NCI-H524 treated with DMSO at 0.1 percent for 48 hours (cell line): ENCODE measurements at places on chromosomes 4 and X.

DNA sequence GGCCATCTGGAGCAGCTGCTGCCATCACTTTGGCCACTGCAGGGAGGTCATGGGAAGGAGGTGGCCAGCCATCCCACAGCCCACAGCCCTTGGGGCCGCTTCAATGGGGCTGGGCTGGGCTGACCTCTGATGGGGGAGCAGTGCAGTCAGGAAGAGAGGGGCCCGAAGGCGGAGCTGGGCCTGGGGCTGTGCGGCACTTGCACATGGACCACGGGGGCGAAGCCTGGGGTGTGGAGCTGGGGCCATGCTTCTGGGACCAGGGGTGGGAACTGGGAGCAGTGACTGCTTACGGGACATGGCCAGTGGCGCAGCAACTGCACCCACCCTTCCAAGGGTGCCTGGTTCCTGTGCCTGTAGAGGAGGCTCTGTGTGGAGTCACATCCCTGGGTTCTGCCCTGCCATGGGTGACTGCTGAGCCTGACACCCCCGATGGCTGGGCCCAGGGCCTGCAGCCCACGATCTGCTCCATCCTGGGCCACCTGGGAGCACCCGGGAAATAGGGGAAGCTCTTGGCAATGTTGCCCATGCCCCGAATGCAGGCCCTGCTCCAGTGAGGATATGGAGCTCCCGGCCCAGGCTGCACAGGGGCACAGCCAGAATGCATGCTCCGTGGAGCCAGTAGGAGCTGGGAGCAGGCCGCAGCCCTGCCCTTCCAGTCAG, 22.4 kb upstream of the SULT1B1 start:
- DNase-seq, result no peak

GRCh38 chr4:56272927-56273326, 114.4 kb downstream of the AASDH start:
- no peak for DNase-seq

GRCh38 chr4:92265021-92265420, 38.7 kb upstream of the GRID2 start:
- DNase-seq, result no peak

DNA sequence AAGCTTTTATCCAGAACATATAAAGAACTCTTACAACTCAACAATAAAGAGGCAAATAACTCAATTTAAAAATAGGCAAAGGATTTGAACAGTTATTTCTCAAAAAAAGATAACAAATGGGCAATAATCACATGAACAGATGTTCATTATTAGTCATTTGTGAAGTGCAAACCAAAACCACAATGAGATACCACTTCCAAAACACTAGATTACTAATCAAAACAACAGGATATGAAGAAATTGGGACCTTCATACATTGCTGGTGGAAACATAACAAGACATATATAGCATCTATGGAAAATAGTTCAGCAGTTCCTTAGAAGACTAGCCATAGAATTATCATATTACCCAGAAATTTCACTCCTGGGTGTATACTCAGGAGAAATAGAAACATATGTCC, 224.6 kb downstream of the FBXO8 start:
- no peak for DNase-seq

GRCh38 chrX:155767876-155768769, 113.0 kb upstream of the VAMP7 start:
- DNase-seq, result no peak

GRCh38 chr4:41639291-41639690, 101.3 kb downstream of the LIMCH1 start:
- DNase-seq, result no peak

DNA sequence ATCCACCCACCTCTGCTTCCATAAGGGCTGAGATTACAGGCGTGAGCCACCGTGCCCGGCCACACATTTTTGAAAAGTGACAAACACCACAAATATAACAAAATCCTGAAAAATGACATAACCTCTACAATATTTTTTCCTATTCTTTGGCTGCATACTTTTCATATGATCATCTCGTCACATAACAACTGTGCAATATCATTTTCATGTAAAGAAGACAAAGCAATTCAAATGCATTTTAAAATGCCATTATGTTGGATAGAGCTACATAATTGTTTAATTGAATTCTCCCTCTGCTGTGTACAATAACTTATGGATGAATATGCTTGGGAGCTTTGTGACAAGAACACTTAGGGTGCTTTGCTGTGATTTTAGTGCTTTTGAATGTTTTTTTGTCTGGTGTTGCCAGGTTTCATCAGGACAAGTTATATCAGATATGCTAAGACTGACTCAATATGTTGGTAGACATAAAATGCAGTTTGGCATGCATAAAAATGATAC, 132.9 kb downstream of the CHIC2 start:
- DNase-seq, result no peak

DNA sequence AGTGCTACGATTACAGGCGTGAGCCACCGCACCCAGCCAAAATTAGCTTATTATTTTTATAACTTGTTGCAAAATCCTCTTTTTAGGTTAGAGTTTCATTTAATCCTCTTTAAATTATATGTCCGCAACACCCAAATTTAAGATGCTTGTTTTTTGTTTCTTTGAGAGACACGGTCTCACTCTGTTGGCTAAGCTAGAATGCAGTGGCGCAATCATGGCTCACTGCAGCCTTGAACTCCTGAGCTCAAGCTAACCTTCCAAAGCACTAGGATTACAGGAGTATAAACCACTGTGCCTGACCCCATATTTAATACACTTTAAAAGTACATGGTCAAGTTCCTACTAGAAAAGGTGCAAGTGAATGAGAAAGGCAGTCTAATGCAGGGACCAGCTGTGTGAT, 2.2 kb downstream of the RBBP7 start:
- DNase-seq, result no peak

- DNase-seq, result no peak
These were observed 1042.1 kb upstream of the LCORL start for GRCh38 chr4:19063662-19064061.

DNA sequence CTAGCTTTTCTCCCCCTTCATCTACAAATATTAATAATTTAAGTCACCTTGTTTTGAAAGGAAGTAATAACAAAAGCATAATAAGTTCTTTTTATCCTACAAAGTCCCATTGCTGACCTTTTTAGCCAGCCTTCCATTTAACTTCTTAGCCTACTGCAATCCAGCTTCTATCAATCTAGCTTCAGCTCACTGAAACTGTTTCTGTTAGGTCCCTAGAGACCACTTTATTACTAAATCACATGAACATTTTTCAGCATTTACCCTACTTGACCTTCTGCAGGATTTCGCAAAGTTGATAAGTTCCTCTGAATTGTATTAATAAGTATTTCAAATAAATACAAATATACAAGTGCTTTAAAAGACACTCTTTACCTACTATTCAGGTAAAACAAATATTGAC, 186.5 kb downstream of the ANTXR2 start:
- DNase-seq, result no peak

DNA sequence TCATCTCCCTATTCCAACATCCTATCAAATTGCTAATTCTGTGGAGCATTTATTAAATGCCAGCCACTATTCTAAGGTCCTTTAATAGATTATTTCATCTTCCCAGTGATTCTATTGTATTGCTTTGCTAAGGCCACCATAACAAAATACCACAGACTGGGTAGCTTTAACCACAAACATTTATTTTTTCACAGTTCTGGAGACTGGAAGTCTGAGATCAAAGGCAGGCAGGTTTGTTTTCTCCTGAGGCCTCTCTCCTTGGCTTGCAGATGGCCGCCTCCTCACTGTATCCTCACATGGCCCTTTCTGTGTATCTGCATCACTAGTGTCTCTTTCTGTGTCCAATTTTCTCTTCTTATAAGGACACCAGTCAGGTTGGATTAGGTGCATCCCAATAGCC, 64.5 kb downstream of the CPE start:
- no peak for DNase-seq

- DNase-seq, result peak; percentile 54
These were observed 403.7 kb downstream of the CENPC start for GRCh38 chr4:67141586-67141985.

DNA sequence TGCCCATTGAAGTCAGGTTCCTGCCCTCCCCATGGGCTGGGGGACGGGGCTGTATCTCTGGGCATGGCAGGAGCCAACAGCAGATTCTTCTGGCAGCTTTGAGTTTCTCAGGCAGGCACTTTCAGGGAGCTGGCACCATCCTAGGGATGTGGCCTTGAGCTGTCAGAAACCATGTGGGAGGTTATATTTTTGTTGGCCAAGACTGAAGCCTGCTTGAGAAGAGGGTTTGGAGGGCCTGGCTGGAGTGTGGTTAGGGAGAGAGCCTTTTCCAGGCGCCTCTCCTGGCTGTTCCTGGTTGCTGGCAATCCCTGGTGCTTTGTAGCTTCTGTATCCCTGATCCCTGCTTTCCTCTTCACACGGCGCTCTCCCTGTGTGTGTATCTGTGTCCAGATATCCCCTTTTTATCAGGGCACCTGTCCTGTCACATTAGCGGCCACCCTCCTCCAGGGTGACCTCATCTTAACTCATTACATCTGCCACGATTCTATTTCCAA, 30.6 kb upstream of the SORCS2 start:
- DNase-seq, result no peak

DNA sequence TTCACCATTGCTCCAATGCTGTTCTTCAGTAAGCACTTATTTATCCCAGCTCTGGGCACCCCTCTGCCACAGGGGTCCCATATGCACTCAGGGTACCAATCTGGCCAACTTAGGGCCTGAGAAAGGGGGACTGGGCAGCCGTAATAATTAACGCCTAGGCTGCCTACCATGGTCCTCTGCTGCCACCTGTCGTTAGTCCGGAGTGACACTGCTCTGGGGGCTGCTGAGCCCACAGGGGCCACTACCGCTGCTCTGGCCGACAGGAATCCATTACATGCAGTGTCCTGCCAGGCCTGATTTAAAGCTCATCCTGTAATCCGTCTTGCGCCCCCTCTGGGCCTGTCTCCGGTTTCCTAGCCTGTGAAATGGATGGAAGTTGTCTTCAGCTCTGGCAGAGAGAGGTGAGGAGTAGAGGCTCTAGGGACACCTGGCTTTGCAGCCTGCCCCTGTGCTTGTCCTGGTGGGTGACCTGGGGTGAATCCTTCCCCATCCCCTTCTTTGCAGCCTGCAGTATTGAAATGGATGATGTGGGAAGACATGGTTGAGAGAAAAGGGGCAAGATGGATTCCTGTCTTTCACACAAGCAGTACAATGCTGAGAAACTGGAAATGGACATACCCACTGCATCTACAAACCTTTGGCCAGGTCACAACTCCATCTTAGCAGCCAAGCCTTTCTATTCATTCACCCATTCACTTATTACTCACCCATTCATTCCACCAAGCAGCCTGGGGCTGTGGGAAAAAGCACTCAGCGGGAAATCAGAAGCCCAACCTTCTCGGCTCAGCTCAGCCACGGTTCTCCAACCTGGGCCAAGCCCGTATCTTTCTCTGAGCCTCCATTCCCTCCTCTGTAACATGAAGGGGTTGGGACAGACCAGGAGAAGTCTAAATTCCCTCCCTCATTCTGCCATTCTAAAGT, 116.3 kb upstream of the NALF2 start:
- DNase-seq, result peak; percentile 58

DNA sequence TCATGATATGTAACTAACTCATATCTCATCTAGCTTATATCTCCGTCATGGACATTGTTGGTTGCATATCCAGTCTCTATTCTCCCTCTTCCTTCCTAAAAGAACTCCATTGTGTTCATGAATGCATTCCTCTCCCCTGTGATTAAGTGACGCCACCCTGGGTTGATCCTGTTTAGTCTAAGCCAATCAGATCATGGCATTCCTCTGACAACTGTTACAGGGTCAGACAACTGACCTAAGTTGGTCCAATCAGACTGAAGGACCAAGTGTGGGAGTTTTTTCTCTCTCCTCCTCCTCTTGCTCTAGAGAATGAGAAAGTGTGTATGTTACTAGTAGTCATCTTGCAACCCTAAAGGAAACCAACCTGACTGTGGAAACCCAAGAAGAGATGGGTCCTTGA, 3.6 kb downstream of the APOO start:
- DNase-seq, result no peak

GRCh38 chr4:55356991-55357461, 11.0 kb downstream of the SRD5A3 start:
- no peak for DNase-seq

- DNase-seq, result no peak
These were observed 47.6 kb upstream of the UXT start for GRCh38 chrX:47706575-47706974.

DNA sequence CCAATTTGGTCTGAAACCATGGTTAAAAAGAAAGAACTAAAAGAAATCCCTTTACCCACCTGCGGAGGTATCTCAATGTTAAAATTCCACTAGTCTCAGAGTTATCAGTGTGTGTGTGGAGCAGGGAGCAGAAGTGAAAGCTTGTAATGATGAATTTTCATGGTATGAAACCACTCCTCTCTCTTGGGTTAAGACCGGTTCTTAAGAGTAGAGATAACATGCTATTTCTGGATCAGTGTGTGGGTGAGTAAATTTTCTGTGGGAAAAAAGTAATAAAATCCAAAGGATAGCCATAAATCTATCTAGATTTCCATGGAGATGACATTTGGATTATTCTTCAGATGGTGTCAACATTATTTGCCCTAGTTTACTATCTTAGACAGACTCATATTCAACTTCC, 3.2 kb downstream of the FGF13 start:
- no peak for DNase-seq

DNA sequence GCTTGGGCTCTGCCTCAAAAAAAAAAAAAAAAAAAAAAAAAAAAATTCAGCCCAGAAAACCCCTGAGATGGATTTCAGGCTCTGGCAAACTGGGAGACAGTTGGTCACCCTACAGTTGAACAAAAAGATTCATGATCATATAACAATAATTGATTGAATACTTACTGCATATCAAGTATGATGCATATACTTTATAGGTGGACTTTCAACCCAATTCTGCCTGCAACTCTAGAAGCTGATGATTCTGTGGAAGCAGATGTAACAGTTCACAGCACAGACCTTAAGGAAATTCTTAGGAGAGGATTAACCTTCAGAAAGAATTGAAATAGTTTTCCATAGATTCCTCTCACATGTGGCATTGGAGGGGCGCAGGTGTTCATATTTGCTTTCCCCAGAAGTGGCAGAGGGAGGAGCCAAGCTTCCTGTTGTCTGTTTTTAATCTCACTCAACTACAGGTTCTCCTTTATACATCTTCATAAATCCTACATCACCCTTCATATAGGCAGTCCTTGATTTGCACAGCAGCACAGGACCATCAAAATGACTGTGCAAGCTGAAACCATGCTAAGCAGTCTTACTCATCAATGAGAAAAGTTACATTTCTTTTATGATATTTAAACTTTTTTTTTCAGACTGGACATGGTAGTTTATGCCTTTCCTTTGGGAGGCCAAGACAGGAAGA, 149.4 kb upstream of the KLF3 start:
- no peak for DNase-seq

- no peak for DNase-seq
These were observed 1.3 kb downstream of the SMIM20 start for GRCh38 chr4:25915353-25915705.

DNA sequence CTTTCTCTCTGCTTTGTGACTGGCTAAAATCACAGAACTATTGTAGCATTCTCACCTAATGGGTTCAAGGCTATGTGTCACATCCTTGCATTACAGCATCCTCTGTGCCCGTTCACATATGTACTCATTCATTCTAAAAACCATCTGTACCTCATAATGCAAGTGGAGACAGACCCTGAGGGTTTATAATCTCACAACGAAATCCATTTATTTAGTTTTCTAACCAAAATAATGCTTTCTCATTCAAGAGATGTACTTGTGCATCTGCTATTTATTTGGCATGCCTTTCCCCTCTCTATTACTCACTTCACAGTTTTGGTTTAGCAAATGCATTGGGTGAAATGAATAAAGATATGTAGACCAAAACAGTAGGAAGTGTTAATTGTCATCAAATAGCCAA, 261.5 kb downstream of the DCHS2 start:
- DNase-seq, result no peak

GRCh38 chr4:75565481-75565880, 9.6 kb downstream of the ODAPH start:
- no peak for DNase-seq

- DNase-seq, result no peak
These were observed 24.5 kb upstream of the CXCL3 start for GRCh38 chr4:74062953-74063352.
